ENCODE measurements at places on chromosomes 4 and X. TPM values are rescaled to one million over a fixed set of nuclear protein-coding genes. Genes with fewer than 3 reads are reported as not detected.

- DNase-seq: no peak
Measured at GRCh38 chrX:16826207-16826606, 39.9 kb downstream of the TXLNG start.

The AKAP4 gene
- not detected for total RNA-seq

- DNase-seq: no peak
Measured at GRCh38 chr4:130808492-130808891, 1712.5 kb downstream of the C4orf33 start.

DNA sequence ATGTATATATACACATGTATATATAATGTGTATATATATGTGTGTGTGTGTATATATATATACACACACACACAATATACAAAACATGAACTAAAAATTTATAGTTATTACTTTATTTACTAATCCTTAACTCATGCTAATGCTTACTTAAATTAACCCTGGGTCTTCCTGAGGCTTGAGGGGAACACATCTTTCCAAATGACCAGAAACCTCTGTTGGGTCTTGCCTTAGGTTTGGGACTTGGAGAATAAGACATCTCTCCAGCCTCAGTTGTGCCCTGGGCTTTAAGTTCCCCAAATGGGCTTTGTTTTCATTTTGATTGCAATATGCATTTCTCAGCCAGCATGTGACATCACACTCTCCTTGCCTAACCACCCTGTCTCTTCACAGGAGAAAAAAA lies 7.7 kb downstream of the GEMIN8 start:
- DNase-seq: no peak

The XKRX gene
- total RNA-seq: 0.30 TPM

- no peak for DNase-seq
Measured at GRCh38 chr4:94724016-94724790, 33.6 kb upstream of the BMPR1B start.

DNA sequence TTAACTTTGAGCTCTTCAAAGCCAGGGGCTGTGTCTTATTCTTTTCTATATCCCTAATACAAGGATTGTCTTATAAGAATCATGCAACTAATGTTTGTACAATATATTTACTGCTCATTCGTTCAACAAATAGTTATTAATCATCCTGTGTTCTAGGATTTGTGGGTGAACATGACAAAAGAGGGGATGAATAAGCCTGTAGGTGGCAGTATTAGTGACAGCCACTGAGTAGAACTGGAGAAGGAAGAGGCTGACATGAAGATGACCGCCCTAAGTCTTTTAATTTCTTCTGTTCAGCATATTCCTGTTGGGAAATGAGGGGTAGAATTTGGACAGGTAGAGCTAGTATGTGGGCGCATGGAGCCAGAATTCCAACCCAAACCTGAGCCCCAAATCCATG lies 11.9 kb upstream of the LINC00632 start:
- no peak for DNase-seq

DNA sequence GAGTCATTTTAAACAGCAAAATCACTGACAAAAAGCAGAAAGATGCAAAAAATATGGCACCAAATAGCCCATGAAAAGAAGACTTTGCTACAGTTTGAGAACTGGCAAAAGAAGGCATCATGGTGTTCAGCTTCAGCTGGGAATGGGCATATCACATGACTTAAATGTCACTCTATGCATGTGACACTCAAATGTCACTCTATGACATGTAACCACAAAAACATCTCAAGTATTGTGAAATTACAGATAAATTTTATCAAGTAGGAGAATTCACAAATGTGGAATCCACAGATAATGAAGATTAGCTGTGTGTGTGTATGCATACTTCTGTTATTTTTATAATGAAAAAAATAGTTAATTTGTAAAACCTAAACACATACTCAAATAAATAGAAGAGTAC lies 81.9 kb downstream of the ATP10D start:
- no peak for DNase-seq

The NAT8L gene
- total RNA-seq: not detected

DNA sequence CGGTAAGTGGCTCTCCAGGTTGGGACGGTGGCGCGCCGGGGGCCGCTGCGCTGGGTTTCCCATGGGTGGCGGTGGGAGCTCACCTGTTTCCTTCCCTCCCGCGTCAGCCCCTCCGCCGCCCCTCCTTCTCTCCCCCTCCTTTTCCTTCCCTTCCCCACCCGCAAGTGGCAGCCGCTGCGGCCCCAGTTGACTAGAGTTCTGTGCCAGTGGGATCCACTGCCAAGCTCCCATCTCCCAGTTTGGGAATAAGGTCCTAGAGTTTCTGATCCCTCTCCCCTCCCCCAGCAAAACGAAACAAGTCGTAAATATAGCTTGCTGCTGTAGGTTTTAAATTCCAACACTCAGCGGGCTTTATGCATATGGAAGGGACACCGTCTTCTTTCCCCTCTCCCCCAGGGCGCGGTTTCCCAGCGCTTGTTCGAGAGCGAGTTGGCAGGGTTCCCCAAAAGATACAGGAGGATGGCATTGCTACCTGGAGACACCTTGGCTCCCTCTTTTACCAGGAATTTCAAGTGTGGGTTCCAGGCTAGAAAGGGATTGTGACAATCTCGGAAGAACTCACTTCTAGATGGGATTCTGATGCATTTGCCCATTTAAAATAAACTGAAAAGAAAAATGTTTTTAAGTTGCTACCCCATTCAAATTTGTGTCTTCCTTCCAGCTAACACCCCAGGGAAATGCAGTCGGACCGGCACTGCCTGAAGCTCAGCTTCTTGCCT lies 1.2 kb downstream of the TLL1 start:
- no peak for DNase-seq

The ADH7 gene
- not detected for total RNA-seq

GRCh38 chrX:69741721-69742120 lies 125.8 kb downstream of the EDA start:
- DNase-seq: no peak

DNA sequence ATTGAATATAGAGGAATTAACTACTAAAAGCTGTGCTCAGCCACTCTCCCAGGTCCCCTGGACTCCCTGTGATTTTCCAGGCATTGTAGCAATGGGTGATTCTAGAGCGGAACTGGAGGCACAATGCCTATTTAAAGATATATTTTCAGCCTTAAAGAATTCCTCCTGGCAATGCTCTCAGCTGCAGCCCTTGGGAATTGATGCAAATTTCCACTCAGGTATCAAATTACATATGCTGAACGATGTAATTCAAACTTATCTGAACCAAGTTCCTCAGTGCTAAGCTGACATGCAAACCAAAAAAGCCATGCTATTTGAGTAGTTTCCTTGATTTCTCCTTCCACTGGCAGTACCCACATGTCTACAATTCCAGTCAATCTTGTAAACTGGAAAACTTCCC lies 86.3 kb upstream of the GABRA3 start:
- no peak for DNase-seq

- DNase-seq: no peak
Measured at GRCh38 chrX:54747733-54748393, 50.2 kb downstream of the ITIH6 start.

DNA sequence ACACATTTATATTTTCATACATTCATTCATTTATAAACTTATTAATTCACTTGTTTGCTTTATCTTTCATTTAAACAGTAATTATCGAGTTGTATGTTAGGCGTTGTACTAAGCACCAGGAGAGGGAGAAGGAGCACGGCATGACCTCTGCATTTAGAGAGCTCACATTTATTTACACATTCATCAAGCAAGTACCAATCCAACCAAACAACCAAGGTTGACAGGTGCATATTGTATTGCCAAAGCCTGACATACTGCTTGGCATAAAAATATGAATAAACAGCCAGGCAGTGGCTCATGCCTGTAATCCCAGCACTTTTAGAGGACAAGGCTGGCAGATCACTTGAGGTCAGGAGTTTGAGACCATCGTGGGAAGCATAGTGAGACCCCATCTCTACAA lies 37.0 kb upstream of the CLNK start:
- no peak for DNase-seq

DNA sequence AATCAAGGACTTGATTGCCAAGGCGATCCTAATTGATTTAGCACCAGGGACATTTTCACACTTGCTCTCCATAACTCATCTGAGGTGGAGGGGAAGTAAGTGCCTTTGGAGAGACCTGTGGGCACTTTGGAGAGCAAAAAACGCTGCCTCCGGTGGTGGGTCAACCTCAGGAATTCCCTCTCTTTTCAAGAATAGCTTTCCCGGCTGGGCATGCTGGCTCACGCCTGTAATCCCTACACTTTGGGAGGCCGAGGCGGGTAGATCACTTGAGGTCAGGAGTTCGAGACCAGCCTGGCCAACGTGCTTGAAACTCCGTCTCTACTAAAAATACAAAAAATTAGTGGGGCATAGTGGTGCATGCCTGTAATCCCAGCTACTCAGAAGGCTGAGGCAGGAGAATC lies 49.2 kb downstream of the PRPS1 start:
- no peak for DNase-seq

DNA sequence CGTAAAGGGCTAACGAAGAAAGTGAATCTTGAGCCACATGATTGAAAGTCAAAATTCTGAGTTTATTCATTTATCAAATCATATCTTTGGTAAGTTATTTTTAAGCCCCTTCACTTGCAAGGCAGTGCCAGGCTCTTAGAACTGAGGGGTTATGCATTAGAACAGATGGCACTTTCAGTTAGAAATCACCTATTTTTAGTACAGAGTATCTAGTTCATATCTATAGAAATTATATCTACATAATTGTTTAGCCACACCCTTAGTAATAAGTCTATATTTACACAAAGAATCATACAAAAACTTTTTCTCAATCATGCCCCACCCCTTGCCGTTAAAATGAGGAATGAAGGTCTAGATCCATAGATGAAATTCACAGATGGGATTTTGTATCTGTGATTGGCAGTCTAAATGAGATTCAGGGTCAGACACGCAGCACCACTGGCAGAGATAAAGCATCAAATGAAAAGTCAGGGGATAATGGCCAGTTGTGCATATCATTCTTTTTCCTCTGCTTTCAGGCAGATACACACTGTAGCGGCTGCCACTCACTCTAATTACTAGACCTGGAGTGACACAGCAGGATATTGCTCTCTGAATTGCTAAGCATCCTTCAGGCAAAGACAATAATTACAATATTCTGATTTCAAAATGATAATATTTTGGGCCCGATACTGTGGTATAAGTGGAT lies 440.5 kb downstream of the MAPK10 start:
- DNase-seq: no peak

The RBMXL3 gene
- total RNA-seq: not detected

The VEGFC gene
- 1.8 TPM for total RNA-seq

GRCh38 chrX:52574416-52575275 lies 57.8 kb upstream of the XAGE1B start:
- no peak for DNase-seq

- DNase-seq: no peak
Measured at GRCh38 chr4:120694973-120695372, 227.6 kb downstream of the PRDM5 start.

- DNase-seq: no peak
Measured at GRCh38 chr4:75834095-75834771, 68.0 kb downstream of the PPEF2 start.

DNA sequence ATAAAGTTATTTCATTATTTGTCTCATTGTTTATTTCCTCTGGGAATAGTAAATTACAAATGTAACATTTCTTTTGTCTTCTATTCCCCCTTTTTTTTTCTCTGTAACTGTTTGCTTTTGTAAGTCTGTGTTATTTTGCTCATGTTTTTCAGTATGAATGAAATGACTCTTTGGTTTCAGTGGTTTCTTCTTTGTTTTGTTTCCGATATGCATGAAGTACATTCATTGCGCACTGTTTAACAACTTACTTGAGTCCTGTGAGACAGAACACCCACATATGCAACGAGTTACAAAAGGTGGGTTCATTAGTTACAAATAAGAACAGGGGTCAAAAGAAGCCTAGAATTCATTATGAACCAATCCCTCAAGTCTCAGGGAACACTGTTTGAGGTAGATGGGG lies 175.0 kb upstream of the UGT8 start:
- DNase-seq: no peak

GRCh38 chr4:123345935-123346300 lies 50.7 kb upstream of the SPRY1 start:
- DNase-seq: no peak

The PI4K2B gene
- total RNA-seq: 12.8 TPM

DNA sequence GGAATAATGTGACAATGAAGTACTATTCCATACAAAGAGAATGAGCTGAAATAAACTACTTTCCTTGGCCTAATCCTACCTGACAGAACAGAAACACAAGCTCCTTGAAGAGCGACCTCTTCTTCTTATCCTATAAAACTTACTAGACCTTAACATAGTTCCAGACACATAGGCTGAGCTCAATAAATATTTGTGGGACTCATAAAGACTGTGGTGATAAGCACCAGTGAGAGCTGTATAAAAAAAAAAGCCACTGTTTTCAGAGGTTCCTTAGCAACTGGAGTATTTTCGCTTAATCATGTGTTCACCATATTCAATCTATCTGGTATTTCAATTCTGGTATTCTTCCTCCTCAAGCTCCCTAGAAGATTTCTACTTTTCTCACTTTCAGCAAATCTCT lies 1129.6 kb downstream of the STPG2 start:
- no peak for DNase-seq

GRCh38 chr4:161160718-161161117 lies 1003.1 kb downstream of the FSTL5 start:
- no peak for DNase-seq

DNA sequence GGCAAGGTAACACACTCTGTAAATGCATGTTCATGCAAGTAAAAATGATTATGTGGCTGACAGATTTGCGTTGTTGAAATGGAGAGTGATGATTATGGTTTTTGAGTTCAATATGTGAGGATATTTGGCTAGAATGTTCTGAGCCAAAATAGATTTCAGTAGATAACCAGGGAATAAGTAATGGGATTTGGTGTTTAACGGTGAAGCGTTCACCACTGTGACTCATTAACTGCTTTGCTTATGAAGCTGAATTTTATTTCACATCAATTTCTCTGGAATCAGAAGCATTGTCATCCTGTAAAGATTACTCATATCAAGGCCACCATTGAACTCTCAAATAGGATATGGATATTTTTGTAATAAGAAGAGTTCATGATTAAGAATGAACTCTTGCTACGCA lies 11.7 kb downstream of the AFP start:
- DNase-seq: no peak

GRCh38 chr4:32022071-32022470 lies 1301.9 kb downstream of the PCDH7 start:
- DNase-seq: no peak

DNA sequence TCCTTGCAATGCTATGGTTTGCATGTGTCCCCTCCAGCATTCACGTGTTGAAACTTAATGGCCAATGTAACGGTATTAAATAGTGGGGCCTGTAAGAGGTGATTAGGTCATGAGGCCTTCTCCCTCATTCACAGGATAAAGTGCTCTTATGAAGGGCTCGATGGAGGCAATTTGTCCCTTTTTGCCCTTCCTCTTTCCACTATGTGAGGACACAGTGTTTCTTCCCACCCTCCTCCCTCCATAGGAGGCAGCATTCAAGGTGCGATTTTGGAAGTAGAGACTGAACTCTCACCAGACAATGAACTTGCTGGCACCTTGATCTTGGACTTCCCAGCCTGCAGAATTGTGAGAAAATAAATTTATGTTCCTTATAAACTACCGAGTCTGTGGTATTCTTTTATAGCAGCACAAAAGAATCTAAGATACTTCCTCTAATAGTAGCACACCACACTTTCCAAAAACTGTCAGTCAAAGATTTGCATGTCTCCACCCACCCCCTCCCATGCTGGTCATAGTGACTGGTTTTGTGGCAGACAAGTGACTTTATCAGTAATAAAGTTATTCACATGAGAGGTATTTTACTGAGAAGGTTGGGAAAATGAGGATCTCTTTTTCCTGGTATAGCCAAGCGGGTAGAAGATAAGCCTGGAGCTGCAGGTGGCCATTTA lies 113.5 kb upstream of the TTC29 start:
- DNase-seq: no peak

The CFAP99 gene
- 0.32 TPM for total RNA-seq

GRCh38 chrX:618761-619450 lies 11.7 kb upstream of the SHOX start:
- DNase-seq: no peak

GRCh38 chrX:115363372-115363771 lies 73.9 kb downstream of the LUZP4 start:
- no peak for DNase-seq
